ENCODE measurements at places on chromosomes 11 and 22. TPM values are rescaled to one million over a fixed set of nuclear protein-coding genes. Genes with fewer than 3 reads are reported as not detected.
A peak's percentile ranks its signal among the peaks of the same experiment; 100 is the strongest.

The BATF2 gene
- polyA plus RNA-seq = 1.1 TPM

The FOXR1 gene
- polyA plus RNA-seq = not detected

The SIPA1 gene
- 21.6 TPM for polyA plus RNA-seq

The PATE4 gene
- polyA plus RNA-seq = not detected

The ANO5 gene
- polyA plus RNA-seq = not detected

The CCDC116 gene
- 0.10 TPM for polyA plus RNA-seq

The BLID gene
- 0.16 TPM for polyA plus RNA-seq

The DSCAML1 gene
- not detected for polyA plus RNA-seq

The KCNJ1 gene
- not detected for polyA plus RNA-seq

The PATE3 gene
- polyA plus RNA-seq = not detected

The BTBD18 gene
- polyA plus RNA-seq = not detected

The TSKU gene
- 27.3 TPM for polyA plus RNA-seq

GRCh38 chr22:39409516-39410029 is 10.0 kb downstream of the TAB1 start:
- no peak for DNase-seq

- DNase-seq = no peak
Observed at GRCh38 chr11:87635001-87635400, 540.2 kb downstream of the RAB38 start.

DNA sequence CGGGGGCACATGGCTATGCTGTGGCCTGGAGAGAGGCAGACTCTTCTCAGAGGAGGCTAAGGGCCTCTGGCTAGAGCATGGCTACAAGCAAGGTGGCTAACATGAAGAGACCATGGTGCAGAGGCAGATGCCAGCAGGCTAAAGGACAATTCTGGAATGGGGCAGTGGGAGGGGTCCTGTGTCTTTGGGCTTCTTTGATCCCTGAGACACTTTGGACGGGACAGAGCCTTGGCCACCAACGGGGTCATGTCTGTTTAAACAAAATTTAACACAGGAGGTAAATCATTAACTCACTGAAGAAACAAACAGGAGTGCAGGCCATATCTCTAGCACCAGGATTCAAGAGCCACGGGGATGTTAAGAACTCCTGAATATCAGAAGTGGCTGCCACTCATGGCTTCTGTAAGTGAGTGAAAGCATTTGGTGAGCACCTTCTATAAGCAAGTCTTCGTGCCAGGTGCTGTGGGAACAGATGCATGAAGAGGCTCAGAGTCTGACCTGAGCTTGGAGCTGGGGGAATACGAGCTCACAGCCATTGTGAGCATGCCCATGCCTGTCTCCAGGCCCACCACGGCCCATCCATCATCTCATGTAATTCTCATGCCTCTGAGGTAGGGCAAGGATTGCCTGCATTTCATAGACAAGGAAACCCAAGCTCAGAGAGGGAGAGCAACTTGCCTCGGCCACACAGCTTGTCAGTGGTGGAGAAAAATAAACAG is 18.3 kb upstream of the ZNRF3 start:
- no peak for DNase-seq

DNA sequence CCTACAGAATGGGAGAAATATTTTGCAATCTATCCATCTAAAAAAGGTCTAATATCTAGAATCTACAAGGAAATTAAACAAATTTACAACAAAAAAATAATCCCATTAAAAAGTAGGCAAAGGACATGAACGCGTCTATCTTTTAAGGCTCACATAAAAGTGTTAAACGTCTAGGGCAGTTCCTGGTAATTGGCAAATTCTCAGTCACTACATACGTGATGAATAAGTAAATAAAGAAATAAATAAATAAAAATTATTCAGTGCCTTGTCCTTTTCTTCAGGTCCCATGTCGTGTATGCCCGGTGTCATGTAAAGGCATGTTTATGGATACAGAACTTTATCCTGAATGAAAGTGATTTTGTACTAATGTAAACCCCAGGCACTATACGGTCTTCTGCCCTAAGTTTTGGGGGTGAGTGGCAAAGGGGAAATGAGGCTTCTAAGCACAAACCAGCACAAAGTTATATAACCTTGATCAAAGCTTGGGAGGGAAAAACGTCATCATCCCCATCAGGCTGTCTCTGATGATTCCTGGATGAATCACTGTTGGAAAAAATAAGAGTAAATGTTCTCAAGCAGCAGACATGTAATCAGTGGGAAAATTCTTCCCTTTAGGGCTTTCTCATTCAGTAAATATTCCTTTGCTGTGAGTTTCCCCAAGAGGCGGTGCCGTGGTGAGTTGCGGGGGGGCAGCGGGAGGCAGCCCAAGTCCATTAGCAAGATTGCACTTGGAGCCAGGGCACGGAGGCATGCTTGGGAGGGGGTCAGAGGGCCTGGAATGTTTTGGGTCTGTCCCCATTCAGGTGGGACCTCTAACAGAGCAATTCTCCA is 30.4 kb upstream of the MICAL2 start:
- peak; percentile 98 for DNase-seq

- DNase-seq = no peak
Observed at GRCh38 chr11:131868629-131869507, 498.5 kb downstream of the NTM start.

DNA sequence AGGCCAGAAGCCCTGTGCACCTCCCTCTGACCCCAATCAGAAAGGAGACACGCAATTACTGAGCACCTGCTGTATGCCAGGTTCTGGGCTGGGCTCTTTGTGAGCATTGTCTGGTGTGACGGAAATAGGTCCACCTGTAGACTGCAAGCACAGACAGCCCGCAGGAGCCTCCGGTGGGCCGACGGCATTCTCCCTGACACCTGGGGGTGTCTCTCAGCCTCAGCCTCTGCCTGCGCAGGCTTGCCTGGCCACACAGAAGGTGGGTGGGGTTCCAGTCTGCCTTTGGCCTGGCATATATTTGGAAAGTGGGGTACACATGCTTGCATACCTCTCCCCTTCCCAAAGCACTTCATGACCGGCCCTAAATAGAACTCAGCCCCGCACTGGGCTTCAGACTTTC is 129.3 kb downstream of the BUD13 start:
- DNase-seq = no peak

DNA sequence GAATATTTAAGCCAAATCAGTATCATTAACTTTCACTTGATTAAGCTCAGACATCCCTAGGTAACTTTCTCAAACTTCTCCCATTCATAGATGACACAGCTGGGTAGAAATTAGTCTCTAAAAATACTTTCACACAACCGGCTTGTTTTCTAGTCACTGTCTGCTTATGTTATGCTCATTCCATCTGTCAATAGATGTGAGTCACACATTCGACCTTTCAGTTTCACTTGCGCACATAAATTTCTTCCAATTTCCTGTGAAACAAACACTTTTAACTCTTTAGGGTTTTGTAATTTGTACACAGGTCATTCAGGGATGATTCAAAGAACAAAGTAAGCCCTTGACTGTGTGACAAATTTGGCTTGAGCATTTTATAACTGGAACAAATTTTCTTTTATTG is 723.0 kb downstream of the KCNA4 start:
- no peak for DNase-seq

- DNase-seq = no peak
Observed at GRCh38 chr22:27877501-27877900, 41.6 kb downstream of the PITPNB start.

DNA sequence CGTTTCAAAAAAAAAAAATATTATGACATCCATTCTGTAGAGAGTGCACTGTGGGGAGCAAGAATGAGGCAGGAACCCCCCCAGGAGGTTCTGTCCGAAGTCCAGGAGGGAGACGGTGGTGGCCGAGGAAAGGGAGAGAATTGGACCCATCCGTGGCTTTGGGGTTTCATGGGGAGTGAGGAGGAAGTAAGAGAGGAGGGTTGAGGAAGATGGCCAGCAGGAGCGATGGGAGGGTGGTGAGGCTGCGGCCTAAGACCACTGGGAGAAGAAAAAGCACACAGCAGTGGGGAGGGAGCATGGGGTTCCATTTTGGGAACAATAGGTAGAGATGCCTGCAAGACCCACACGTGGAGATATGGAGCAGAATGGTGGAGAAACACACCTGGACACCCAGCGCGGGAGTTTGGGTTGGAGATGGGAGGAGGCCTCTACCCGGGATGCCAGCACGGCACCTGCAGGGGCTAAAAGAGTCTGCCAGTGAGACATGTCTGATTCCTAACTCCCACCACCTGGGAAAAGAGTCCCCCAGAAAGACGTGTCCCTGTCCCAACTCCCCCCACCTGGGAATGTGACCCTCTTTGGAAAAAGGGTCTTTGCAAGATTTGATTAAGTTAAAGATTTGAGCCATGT is 72.5 kb upstream of the SHANK2 start:
- no peak for DNase-seq

DNA sequence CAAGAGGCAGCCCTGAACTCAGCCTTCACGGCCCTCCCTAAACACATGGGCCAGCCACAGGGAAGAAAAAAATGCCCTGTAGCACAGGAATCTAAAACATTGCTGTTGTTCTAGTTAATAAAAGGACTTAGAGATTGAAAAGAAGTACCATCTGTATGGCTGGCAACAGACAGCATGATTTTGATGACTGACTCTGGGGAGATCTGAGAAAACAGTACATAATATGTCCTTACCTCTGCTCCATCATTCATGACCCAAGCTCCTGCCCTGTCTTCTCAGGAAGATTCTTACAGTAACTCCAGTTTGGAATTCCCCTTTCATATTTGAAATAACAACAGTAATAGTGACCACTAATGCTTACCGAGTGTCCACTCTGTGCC is 244.2 kb downstream of the ETS1 start:
- no peak for DNase-seq

DNA sequence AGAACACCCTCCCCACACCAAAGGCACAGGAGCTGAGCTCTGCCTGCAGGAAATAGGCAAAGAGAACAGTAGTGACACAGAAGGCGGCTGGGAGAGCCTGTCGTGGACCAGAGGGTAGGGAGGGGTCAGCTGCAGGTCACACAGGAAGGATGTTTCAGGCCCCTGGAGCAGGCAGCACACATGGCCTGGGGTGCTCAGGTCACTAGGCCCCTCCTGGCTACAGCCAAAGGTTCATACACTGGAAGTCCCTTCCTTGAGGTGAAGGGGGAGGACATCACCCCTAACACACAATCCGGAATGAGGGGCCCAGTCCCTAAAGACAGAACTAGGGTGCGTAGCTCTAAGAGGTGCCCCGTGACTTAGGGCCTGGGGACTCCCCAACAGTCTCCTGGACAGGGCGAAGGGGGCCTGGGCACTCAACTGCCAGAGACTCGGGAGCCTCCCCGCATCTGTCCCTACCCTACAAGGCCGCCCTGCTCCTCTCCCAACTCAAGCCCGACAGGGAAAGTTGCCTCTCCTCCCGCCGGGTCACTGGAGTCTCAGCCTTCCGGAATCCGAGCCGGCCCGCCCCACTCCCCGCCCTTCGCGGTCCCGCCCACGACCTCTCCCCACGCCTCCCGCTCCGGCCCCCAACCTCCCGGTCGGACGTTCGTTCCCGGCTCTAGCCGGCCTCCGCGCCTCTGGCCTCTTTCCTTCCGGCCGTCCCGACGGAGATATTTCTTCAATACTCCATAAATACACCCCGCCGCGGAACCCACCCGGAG is at the start of gene CYB5R2:
TSS of gene CYB5R2 (minus strand) at position 541 of the 764 bp plus-strand sequence. CDS start 675 bp downstream, outside the sequence.
- DNase-seq = no peak

GRCh38 chr11:115676206-115676605 is 172.0 kb upstream of the CADM1 start:
- no peak for DNase-seq

- DNase-seq = no peak
Observed at GRCh38 chr22:45583504-45583903, 80.8 kb downstream of the FBLN1 start.

GRCh38 chr11:8127447-8127846 is 41.4 kb downstream of the RIC3 start:
- no peak for DNase-seq

DNA sequence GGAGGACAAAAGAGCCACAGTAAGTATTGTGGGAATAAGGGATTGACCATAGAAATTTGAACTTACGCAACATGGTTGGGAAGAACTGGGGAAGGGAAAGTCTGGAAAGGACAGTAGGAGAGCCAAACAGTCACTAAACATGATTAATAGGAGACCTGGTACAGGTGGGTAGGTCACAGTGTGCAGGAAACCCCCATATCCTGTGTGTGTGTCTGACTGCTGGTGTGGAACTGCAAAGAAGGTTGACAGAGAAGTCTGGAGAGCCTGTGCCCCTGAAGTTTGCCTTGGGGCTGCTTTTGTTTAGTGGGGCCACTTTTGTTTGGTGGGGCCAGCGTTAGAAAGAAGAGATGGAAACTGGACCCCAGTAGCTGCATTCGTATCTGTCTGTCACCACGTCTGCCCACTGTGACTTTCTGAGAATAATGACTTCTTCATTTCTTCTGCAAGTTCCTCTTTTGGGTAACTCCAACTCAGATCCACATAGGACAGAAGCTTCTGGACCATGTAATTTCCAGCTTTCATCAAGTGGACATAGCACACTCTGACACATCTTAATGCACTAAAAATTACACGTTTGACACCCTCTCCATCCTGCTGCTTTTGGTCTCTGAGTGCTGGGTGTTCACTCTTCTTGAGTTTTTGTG is 126.8 kb upstream of the RAG2 start:
- DNase-seq = no peak

DNA sequence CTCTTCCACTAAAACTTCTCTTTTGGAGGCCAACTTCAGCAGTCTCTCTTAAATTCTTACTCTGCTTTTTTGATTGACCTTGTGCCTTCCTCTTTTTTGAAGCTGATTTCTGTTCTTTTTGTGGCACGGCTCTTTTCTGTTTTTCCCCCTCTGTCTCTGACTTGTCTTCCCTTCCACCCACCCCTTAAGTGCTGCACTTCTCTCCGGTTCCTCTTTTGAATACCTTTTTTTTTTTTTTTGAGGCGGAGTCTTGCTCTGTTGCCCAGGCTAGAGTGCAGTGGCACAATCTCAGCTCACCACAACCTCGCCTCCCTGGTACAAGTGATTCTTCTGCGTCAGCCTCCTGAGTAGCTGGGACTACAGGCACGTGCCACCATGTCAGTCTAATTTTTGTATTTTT is 211.9 kb downstream of the BLID start:
- no peak for DNase-seq

- DNase-seq = no peak
Observed at GRCh38 chr11:119738059-119738439, 9.0 kb upstream of the NECTIN1 start.

- DNase-seq = no peak
Observed at GRCh38 chr22:30790366-30790765, 95.7 kb downstream of the OSBP2 start.

DNA sequence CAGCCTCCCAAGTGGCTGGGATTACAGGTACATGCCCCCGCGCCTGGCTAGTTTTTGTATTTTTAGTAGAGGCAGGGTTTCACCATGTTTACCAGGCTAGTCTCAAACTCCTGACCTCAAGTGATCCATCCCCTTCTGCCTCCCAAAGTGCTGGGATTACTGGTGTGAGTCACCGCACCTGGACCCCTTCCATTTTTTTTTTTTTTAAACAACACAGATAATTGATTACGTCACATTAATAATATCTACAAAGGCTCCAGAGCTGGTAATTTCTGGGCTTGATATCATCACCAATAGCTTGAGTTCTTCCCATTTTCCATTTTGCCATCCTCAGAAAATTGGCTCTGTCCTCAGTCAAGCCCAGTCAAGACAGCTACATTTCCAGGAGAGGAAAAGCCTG is 7.2 kb downstream of the TTLL1 start:
- DNase-seq = no peak

DNA sequence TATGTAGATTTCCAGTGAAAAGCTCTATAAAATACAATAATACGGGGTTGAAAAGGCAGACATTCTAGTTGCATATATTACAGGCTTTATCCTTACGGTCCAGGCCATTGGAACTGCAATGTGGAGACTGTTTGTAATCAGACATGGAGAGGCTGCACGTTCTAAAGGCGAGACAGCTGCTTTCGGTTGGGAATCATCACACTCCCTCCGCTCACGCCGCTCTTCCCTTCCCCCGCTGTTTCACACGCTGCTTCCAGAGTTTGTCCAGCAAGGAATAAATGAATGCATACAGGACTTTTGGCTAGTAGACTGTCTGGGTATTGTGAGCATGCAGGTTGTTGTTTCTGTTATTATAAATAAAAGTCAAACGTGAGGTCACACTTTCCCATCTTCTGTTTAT is 13.5 kb upstream of the EFCAB6 start:
- no peak for DNase-seq
